ENCODE measurements at places on chromosomes 5 and 9. TPM values are rescaled to one million over a fixed set of nuclear protein-coding genes. Genes with fewer than 3 reads are reported as not detected.
A peak's percentile ranks its signal among the peaks of the same experiment; 100 is the strongest.

The PCDHB4 gene
- not detected for total RNA-seq

The CLIC3 gene
- total RNA-seq = 0.28 TPM

DNA sequence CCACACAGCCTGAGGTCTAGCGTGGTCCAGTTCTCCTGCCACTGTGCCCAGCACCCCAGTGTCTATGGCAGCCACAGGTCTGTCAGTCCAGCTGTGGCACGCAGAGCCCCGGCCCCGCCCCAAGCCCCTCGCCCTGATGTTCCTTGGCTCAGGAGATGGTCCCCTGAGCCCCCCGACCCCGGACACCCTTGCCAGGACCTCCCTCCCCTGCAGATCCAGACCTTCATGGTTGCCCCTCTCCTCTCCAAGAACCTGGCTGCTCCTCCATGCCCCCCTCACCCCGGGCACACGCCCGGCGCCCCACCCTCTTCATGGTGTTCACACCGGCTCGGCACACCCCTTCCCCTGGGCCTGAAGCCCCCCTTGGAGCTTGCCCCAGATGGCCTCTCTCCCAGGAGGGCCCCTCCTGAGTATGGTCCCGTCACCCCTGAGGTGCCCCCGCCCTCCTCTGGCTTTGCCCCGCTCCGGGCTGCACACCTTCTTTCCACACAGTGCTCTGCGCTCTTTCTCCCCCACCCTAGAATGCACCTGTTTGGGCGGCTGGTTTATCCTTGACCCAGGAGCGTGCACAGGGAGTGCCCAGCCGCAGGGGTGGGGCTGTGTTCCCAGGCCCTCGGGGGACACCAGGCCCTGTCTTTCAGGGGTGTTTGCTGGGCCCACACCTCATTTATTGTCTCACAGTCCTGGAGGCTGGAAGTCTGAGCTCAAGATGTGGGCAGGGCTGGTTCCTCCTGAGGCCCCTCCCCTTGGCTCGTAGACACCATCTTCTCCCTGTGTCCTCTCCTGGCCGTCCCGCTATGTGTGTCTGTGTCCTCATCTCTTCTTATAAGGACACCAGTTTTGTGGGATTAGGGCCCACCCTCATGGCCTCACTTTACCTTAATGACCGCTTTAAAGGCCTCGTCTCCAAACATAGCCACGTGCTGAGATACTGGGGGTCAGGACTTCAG, 37.6 kb downstream of the KCNT1 start:
- no peak for DNase-seq

DNA sequence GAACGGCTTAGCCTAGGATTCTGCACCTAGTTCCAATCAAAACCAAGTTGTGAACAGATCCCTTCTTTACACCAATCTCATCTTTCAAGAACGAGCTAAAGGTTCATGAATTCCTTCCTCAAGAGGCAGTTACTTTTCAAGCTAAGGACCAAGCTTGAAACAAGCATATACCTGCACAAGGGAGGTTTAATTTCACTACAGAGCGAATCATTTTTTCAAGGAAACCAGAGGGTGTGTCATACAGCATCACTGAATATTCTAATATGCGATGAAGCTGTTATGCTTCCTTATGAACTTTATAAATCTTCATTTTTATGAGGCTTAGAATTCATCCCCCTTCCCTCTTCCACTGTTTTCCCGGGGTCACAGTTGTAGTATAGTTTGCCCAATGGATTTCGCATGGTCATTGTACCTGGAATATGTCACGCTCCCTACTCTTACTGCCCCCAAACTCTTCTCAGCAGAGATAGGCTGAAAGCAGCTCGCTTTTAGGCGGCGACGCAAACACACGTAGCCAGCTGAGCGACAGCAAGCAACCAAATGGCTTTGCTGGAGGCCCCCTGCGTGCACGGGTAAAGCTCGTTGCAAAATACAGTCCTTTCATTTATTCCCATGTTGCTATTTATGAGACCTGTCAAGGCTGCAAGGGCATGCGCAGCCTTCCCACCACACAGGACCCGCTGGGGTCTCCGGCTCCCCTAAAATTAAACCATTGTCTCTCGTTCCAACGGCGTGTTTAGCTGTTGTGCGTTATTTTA, 832 bp downstream of the LMBRD2 start:
- peak; percentile 48 for DNase-seq

GRCh38 chr5:14265570-14265969, 122.4 kb downstream of the TRIO start:
- peak; percentile 95 for DNase-seq

- DNase-seq = no peak
Measured at GRCh38 chr5:6950860-6951259, 237.6 kb downstream of the TENT4A start.

Measured in IMR-90 (cell line).